GM19239 (cell line): ENCODE measurements at places on chromosomes 2 and 18.

- no peak for DNase-seq
Measured at GRCh38 chr18:3060667-3061580, 48.0 kb upstream of the LPIN2 start.

DNA sequence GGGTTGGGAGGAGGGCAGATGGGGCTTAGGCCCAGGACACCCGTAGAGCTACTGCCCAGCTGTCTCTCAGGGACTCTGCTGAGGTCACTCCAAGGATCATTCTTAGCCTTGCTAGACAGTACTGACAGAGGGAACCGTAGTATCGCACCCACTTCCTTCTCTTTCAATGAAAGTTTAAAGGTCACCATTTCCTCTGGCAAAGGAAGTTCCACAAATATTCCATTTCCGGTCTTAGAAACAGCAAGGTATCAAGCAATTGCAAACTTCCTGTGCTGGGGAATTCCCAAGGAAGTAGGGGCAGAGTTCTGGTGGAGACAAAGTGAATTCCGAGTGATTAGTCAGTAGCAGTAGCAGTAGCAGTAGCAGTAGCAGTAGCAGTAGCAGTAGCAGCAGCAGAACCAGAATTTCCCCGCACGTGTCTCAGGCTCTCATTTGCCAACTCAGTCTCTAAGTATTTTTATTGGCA, 24.7 kb downstream of the IL1B start:
- no peak for DNase-seq

DNA sequence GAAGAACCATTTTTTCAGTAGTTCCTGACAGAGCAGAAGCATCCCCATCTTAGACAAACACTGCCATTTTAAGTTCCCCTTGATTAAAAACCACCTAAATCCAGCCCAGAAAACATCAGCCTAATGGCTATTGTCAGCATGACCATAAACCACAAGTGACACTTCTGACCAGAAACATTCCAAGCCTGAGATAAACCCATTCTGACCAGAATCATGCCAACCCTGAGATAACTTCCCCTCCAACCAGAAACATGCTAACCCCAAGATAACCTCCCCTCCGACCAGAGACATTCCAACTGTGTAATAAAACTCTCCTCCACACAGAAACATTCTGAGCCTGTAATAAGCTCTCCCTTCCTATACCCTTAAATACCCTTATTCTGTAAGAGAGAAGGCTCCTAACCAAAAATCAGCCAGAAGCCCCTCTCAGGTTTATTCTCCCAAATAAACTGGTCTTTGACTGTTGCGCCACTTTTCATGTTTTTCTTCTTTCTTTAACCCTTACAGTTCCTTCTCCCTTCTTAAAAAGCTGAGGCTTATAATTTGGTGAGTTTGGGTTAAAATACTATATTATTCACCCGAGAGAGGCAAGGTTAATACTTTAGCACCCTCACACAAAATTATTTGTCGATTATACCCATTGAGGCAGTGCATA, 149.7 kb downstream of the HNMT start:
- DNase-seq, result no peak

DNA sequence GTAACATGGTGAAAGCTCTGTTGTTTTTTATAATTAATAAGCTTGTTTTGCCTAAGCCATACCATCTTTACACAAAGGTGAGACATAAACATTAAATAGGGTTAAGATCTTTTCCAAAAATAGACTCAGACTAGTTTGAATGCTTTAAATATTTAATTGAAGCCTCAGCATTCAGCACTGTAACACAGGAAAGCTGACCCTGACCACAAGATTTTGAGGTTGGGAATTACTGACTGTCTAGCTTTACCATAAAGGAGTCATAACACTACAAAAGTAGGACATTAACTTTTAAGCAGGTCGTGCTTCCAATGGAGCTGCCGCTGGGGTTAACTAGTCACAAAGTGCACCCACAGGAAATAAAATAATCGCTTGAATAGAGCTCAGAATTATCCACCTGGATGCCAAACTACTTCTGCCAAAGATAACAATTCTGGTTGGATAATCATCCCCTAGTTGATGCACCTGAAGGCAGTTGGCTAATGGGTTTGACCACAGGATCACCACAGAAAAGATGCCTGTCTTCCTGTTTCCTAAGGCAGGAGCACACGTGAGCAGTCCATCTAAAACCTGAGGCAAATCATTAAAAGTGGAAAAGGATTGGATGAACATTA, 106.2 kb downstream of the COBLL1 start:
- no peak for DNase-seq

DNA sequence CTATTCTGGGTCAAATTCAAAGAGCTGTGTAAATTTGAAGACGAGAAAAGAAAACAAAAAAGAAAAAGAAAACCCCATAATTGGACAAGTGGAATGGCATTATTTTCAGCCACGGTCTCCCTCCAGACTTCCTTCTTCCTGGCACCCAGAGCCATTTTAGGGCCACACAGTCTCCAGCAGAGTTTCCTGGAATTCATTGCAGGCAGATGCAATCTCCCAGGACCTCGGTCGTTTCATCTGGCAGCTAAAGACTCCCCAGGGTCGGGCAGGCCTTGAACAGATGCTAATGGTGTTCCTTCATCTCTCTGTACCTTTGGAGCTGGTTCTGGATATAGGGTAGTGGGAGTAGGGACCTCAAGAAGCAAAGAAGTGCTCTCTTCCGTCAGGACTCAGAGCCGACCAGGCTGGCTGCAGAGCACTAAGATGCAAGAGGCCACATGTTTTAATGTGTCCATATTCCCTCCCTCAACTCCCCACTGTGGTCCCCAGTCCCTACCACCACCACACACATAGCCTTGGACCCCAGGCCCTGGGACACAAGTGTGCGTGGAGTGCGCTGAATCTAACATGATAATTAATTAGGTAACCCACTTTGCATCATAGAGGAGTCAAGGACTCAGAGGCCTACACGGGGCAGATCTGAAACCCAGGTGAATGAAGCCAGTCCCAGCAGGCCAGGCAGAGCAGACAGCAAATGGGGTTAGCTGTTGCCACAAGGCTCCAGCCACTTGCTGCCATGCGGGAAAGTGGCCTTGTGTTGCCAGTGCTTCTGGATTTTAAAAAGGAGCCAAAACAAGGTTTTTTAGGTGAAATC, 109.3 kb upstream of the ATL2 start:
- DNase-seq, result no peak

GRCh38 chr2:238449241-238449640, 22.5 kb downstream of the ASB1 start:
- DNase-seq, result no peak

DNA sequence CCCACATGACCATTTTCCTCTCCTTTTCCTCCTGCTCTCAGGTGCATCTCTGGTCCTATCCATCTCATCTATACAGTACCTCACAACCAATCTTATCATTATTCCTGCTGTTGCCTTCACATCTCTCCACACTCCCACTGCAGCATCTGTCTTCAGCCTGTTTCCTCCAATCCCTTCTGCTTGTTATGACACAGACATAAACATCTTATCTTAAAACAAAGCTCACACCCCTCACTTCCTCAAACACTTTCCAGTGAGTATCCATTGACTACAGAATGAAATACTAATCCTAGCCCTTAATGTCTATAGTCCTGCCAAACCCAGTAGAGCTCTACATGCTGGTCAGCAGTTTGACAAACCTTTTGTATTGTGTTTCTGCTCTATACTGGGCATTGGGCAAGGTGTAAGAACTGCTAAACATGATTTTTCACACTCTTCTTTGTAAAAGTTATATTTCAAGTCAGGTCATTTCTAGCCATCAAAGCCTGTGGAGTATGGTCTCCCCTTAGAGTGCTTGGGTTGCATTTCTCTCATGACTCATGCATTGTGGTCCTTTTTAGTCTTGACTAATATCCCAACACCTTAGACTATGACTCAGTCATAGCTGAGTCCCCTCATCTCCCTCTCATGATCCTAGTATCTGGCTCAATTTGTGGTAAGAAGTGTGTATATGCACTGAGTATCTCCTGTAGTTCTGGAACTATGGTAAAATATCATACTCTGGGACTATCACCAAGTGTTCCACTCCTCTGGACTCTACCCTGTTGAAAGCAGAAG, 187.0 kb downstream of the CYRIA start:
- no peak for DNase-seq

DNA sequence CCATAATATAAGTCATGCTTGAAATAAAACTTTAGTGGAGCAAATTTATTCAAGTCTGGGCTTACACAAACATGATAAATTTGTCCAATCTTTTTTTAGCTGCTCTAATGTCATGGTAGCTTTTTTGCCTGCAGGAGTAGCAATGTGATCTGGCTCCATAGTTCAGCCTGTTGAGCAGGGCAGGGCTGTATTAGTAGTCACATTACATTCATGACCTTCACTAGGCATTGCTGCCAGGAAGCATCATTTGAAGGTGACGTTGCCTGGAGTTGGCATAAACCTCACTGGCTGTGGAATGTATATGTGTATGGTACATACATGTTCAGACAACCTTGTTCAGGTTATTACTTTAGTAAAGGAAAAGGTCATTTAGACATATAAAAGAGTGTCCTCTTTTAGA, 76.6 kb downstream of the CCDC85A start:
- DNase-seq, result no peak

DNA sequence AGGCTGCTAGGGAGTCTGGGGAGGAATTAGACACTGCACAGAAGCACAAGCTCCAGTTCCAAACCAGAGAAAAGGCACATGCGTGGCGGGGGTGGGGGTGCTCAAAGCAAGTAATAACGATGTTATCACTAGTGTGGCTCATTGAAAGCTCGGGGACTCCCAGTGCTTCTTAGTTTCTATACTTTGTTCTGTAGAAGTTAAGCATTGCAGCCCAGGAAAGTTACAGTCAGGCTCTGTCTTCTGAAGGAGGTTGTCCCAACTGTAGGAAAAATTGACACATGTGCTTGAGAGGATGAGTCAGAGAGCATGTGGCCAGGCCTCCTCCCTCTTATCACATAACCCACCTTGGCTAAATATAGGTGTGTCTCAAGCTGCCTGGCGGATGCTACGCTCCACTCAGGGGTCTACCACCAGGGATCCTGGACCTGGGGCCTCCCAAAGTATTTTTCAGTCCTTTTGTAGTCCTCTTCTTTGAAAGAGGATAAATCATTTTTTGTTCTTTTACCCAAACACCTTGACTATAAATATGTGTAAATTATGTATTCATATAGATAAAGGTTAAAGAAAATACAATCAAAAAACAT, 3.8 kb downstream of the GALNT5 start:
- DNase-seq, result no peak

DNA sequence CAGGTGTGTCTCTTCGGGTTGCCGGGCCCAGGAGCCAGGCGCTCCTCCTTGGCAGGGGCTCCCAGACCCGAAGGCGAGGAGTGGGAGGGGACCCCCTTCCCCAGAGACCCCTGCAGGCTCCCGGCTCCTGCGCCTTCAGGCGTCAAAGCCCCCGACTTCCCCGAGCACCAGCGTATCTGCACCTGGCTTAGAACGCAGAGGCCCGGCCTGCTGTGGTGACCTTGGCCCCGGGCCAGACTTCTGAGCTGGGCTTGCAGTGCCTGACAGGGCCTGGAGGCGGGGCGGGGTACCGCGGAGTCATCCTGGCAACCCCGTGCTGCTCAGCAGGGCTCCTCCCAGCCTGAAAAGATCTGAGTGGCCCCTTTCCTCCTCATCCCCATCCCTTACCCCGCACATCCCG, 27.0 kb downstream of the SKA1 start:
- DNase-seq, result no peak

- DNase-seq, result no peak
Measured at GRCh38 chr2:222611684-222612083, 44.2 kb downstream of the FARSB start.

DNA sequence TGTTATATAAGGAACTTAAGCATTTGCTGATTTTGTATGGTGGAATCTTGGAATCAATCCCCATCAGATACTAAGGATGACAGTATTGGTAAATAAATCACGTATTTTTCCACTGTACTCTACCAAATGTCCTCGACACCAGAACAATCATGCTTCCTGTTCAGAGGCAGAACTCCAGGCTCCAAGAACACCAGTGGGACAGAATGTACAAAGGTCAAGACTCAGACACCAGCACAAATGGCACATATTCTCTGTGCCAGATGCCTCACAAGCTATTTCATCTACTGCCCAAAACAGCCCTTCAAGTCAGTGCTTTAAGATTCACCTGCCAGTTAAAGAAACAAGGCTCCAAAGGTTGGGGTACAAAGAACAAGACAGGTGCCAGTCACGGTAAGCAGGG, 420.5 kb downstream of the STK39 start:
- DNase-seq, result no peak

DNA sequence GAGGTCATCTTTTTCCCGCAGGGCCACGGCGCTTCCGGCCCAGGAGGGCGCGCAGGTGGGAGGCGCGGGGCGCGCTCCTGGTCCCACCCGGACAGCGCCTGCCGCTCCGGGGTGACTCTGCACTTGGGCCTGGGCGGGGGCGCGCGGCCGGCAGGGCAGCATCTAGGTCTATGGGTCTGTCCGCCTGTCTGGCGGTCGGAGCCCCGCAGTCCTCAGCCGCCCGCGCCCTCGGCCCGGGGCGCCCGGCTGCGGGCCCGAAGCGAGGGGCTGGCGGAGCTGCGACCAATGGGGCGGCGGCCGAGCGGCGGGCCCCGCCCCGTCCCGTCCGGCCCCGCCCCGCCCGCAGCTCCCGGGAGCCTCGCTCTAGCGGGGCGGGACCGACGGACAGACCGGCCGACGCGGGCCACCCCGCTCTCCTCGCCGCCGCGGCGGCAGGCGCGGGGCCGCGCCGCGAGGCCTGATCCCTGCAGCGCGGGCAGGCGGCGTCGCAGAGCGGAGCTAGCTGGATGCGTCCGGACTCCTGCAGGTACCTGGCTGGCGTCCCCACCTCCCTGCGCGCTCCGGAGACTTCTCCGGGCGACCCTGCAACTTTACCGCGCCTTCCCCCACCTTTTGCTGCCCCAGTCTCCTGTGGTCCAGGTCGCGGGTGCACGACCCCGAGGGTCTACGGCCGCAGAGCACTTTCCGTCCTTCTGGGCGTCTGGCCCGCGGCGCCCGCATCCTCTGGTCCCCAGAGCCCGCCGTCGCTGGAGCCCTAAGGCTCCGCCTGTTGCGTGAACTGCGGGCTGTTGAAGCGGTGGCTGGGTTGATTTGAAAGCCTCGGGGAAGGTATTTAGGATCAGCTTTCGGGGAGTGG, at the start of gene KCNS3:
KCNS3 (plus strand) TSS at position 387 of the 856 bp plus-strand sequence. CDS start 52,342 bp downstream, outside the sequence.
- peak; percentile 62 for DNase-seq

DNA sequence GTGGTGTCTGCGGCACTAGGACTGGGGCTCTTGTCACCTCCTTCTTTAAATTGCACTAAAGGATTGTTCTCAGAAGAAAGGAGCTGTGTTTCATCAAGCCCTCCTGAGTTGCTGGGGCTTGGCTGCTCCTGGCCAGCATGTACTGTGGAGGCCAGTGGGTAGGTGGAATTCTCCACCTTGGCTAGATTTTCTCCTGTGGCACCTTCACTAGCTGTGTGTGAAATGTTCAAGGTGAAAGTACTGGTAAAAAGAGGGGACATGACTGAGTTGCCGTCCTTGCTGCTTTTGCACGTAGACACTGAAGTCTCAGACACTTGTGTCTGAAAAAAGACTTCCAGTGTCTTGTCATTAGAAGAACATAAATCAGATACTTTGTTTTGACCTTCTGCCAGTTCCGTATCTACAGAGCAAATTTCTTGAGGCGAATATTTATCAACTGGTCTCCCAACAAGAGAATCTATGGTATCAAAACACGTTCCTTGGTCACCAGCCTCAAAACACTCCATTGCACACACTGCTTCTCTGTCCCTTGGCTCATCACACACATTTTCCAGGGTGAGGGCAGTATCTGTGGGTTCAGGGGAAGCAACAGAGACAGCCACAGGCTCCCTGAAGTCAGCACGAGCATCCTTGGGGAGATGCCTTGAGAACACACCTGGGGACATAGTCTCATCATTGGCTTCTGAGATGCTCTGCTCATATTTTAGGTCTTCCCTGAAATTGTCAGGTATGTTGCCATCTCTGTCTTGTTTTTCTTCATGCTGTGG, 91.4 kb downstream of the ALPK2 start:
- DNase-seq, result no peak
